T-helper 22 cell (primary cell): ENCODE measurements at places on chromosomes 6 and 20.

DNA sequence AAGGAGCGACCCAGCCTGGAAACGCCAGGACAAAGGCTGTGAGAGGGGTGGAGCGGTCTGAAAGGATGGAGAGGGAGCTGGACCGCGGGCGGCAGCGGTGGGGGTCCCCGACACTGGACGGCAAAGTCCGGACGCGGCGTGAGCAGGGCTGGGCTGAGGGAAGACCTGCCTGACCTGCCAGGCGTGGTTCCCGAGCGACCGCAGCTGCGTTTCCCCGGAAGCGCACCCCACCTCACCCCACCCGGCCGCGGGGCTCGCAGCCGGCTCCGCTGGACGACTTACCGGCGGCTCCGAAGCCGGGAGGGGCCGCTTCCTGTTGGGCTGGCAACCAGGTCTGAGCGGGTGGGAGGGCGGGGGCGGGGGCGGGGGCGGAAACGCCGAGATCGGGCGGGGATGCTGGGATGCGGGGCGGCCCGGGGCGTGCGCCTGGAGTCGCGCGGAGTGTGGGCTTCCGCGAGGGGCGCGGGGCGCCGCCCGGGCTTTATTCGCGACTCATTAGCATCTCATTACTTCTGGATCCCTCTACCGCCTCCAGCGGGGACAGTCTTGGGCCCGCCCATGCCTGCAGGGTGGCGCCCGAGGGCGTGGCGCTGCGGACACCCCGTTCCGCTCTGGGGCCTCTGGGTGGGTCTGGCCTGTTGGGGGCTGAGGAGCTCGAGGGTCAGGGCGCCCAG is at the start of gene MICAL1:
TSS of gene MICAL1 (minus strand) at position 336 of the 674 bp plus-strand sequence. CDS start 1,576 bp downstream, outside the sequence.
- peak; percentile 79 for DNase-seq

DNA sequence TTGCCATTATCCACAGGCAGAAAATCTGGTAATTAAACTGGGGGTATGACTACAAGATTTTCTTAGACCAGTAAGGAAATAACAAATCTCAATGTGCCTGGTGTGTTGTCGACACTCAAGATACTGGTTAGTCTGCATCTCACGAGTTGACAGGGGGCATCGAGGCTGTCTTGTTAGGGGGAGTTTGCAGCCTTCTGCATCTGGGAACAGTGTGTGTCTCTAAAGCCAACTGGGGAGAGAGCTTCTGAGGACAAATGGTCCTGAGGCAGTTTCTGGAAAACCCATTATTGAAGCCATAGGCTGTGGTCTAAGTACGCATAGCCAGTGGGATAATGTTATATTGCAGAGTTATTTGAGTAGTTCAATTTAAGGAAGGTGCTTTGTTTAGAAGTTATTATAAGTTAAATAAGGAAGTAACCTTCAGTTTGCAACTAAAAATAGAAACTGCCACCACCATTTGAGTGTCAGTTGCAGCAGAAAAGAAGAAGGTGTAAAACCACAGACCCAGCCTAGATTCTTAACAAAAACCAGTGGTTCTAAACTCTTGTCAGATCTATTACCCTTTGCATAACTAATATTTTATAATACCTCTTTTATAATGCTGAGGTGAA is 15.4 kb upstream of the MAPK13 start:
- DNase-seq, result no peak

GRCh38 chr20:5146099-5146668 is 19.4 kb downstream of the CDS2 start:
- no peak for DNase-seq

DNA sequence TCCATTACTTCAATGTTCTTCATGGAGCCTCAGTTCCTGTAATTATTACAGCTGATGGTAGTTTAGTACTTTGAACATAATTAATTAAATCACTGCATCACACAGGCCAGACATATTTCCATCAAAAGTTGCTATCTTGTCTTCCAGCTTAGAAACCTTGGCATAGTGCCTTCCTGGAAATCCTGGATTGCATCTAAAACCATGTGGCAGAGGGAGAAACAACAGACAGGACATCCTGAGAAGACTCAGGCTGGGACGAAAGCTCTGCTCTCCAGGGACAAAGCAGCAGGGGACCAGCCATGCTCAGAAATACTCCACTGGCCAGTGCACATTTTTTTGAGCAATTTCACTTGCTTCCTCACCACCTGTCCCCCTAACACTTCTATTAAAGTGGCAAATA is 55.3 kb downstream of the TBX18 start:
- no peak for DNase-seq

DNA sequence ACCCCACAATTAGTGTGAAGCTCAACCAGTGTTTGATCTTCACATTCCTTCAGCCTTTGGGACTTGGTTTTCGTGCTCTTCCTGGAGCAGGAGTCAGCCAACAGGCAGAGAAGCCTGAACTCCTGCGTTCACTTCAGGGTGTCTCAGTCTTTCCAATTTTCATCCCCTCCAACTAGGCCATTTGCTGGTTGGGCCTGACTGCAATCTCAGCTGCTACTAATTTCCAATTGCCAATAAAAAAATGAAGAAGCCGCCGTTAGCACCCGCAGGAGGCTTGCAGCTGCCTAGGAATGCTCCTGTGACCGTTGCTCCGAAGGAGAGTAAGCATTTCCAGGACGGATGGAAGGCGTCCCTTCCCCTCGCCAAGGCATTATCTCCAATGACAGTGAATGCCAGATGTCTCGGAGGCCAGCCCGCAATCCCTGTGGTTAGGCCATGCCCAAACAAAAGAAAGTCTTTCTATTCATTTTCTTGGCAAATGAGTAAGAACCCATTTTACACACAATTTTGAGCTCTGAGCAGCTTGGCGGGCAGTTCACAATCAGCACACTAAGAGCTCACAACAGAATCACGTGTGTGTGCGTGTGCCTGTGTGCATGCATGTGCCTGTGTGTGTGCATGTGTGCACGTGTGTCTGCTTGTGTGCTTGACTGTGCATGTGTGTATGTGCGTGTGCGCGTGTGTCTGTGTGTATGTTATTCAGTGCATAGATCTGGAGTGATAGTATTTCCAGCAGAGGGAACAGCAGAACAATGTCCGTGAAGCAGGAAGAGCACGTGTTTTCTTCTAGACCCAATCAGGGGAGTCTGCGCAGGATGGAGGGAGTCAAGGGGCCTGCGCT is 301.2 kb downstream of the SMOC2 start:
- no peak for DNase-seq

GRCh38 chr6:79687759-79688158 is 56.6 kb downstream of the SH3BGRL2 start:
- DNase-seq, result no peak

DNA sequence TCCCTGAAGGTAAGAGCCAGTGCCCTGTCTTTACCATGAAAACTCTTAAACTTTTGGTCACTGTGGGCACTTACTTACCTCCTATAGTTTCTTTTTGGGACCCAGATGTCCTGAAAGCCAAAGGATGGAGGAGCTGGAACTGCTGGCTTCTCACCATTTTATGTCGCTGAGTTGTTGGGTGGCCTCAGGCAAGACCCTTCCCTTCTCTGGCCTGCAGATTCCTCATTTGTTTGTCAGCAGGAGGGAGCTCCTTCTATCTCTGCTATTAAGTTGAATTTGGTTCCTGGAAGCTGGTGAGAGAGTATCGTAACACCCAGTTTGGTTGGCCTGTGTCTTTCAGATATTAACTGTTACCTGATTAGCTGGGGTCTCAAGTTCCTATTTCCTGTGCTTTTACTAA is 68.2 kb upstream of the MYL9 start:
- DNase-seq, result no peak

DNA sequence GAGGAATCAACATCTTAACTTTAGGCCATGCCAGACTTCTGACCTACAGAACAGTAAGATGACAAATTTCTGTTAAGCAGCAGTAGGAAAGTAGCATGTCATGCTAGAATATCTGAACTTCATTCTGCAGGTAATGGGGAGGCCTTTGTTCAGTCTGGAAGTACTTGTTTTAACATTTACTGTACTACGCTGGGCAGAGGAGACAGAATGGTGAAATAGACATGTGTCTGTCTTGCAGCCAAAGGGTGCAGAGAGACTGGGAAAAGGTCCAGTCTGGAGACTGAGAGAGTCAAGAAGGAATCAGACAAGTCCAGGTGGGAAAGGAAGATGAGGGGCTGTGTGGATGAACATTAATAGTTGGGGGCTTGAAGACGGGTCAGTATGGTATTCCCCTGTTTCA is 17.5 kb upstream of the ZBTB2 start:
- DNase-seq, result no peak

DNA sequence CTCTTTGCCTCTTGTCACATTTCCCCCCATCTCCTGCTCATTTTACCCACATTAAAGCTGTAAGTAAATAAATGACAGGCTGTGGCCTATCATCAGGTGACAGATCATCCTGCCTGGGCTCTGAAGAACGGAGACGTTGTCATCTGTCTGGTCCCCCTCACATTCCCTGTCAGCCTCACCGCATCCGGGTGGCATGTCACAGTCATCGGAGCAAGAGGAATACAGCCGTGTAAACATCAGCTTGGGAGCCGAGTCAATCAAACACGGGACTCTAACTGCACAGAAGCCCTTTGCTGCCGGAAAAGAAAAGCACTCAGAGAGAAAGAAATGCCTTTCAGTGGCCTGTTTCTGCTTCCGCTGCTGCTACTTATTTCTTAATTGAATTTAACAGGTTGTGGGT is 371.9 kb upstream of the ID4 start:
- DNase-seq, result no peak

- DNase-seq, result no peak
Observed at GRCh38 chr20:53321596-53321995, 272.0 kb downstream of the ZNF217 start.

- DNase-seq, result no peak
Observed at GRCh38 chr20:29079769-29080690, 2177.4 kb upstream of the DEFB115 start.

DNA sequence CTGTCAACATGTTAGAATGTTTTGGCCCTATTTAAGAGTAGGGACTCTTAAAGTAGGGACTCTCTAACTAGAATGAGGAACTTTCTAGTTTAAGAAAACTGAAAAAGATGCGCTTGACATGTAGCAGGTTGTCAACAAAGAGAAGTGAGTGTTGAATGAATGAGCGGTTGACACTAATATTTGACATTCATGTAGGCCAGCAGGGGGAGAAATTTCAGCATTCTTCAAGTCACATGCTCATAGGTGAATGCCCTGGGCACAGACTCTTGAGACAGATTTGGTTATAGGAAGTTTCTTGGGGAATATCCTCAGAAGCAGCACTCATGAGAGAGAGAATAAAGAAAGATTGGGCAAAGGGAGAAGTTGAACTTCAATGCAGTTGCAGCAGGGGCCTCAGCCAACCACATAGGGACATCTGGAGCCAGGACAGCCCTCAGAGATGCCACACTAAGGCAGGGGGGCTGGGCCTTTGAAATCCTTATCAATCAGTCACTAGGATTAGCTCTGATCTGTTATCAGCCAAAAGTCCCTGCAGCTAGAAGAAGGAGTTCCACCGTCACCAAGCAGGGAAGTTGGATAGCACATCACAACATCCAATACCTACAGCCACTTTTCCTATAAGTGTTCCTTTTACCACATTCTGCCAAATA is 145.1 kb upstream of the FKBP1C start:
- no peak for DNase-seq

- no peak for DNase-seq
Observed at GRCh38 chr6:132651062-132651461, 7.9 kb downstream of the TAAR1 start.

- no peak for DNase-seq
Observed at GRCh38 chr6:125357515-125358256, 55.9 kb upstream of the HDDC2 start.

- DNase-seq, result no peak
Observed at GRCh38 chr6:12534069-12534853, 182.3 kb upstream of the PHACTR1 start.

DNA sequence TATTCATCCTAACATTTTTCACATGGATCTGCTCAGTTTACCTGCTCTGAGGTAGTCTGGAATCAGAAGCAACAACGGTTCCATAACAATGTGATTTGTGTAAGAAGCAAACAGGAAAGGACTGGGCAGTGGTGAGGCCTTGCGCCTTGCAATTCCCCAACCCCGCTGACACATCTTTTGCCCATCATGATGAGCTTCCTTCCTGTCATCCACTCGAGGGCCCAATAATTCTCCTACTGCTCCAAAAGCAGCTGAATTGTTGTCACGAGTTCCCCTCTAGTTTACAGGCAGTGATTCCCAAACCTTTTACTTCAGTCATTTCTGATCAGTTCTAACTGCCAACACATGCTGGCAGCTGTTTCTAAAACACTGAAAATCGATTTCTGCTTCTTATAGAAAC is 22.9 kb downstream of the STX7 start:
- no peak for DNase-seq

DNA sequence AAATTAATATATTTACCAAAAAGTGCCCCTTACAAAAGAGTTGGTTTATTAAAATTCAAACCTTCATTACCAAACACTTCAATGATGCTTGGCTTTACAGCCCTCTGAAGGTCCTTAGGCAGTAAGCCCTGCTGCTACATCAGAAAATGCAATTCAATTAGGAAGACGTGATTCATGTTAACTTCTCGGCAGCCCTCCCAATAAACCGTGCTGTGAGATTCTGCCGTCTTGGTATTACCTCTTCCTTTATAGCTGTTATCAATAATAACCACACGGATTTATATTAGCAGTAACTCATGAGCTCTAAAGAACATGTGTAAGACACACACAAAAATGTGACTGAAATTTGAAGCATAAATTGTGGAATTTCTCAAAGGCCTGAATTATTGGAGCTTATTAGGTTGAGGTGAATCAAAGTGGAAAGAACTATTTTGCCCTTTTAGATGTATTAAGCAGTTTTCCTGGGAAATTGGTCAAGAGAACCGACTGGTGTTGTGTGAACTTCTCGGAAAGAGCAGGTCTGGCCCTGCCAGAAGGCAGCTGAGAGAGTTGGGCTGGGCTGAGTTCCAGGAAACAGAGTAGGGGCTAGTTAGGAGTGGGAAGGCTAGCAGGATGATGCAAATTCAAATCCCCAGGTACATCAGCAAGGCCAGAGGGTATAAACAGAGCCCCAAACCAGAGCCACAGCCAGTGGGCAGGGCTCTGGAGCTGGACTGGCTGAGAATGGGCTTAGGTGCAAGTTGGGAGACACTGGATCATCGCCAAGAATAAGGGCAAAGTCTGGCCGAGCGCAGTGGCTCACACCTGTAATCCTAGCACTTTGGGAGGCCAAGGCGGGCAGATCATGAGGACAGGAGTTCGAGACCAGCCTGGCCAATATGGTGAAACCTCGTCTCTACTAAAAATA is 33.1 kb downstream of the FGD2 start:
- no peak for DNase-seq

DNA sequence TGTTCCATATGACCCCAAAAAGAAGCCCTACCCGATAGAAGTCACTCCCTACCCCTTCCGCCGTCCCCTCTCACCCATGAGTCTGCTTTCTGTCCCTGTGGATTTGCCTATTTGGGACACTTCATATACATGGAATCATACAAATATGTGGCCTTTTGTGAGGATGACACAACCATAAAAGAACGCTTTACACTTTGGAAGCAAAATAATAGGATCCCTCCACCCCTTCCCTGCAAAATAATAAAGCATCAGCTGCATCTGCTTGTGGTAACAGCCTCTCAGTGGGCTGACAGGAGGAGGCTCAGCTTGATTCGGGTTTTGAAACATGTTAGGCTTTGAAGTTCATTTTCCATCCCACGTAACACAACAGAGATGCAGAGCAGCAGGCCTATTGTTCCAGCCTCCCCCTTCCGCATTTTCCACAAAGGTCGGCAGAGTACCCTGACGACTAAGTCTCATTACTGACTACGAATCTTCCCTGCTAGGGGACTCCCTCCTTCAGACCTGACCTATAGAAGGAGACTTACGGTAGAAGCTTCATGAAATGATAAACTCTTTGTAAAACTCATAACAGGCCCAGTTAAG is 99.1 kb downstream of the ALDH8A1 start:
- DNase-seq, result no peak

GRCh38 chr6:109804020-109804419 is 112.9 kb downstream of the FIG4 start:
- DNase-seq, result no peak

- no peak for DNase-seq
Observed at GRCh38 chr6:167499161-167499660, 174.3 kb downstream of the TTLL2 start.
